HS-5 (cell line): ENCODE measurements at places on chromosomes 7 and 10.

GRCh38 chr7:130521258-130521951 lies 29.5 kb downstream of the MEST start:
- DNase-seq, result no peak

DNA sequence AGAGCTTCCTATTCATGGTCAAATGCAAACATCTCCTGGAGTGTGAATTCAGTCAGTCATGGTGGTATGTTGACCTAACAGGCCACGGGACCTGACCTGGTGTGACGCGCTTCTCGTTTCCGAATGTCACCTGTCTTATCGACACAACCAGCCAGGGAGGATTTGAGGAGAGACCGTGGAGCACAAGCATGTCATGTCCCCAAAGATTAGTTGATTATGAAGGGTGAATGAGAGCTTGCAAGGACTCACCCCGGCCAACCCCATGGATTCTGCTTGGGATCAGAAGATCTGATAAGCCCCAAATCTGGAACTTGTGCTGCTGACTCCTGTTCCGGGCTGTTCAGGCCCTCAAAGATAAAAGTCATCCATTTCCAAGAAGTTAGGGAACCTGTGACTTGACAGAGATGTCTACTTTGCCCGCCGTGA lies 10.5 kb downstream of the ADRA2A start:
- no peak for DNase-seq

- peak; percentile 54 for DNase-seq
Observed at GRCh38 chr10:50624866-50625501, 1.2 kb upstream of the SGMS1 start.

GRCh38 chr7:78052112-78052511 lies 253.5 kb downstream of the PHTF2 start:
- no peak for DNase-seq

GRCh38 chr7:125355899-125356298 lies 426.3 kb upstream of the POT1 start:
- DNase-seq, result peak; percentile 5
